ENCODE measurements at places on chromosomes 16 and 17.
A peak's percentile ranks its signal among the peaks of the same experiment; 100 is the strongest.

- DNase-seq = no peak
Measured at GRCh38 chr17:40130352-40131042, 8.7 kb downstream of the MSL1 start.

DNA sequence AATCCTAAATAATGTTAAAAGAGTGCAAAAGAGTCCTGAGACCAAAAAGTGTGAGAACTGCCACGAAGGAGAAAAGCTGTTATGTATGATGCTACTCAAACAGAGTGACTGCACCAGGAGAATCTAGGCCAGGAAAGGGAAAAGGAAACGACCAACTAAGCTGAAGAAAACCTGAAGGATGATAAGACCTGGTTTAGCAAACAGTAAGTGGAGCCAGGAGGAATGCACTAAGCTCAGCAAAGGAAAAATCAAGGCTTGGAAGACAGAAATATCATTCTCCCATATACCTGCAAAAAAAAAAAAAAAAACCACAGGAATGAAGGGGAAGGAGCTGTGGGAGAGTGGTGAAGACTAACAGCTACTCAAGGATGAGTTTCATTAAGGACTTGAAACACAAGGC, 21.1 kb downstream of the CMC2 start:
- no peak for DNase-seq

- DNase-seq = no peak
Measured at GRCh38 chr16:67391424-67392300, 1.6 kb downstream of the TPPP3 start.

- DNase-seq = peak; percentile 8
Measured at GRCh38 chr17:40415390-40415789, 2.3 kb downstream of the TOP2A start.

- DNase-seq = no peak
Measured at GRCh38 chr16:88365244-88365865, 17.4 kb upstream of the ZNF469 start.

- DNase-seq = no peak
Measured at GRCh38 chr16:20740007-20740883, 1.4 kb downstream of the THUMPD1 start.

GRCh38 chr17:37740915-37741314, 3.9 kb downstream of the HNF1B start:
- no peak for DNase-seq

DNA sequence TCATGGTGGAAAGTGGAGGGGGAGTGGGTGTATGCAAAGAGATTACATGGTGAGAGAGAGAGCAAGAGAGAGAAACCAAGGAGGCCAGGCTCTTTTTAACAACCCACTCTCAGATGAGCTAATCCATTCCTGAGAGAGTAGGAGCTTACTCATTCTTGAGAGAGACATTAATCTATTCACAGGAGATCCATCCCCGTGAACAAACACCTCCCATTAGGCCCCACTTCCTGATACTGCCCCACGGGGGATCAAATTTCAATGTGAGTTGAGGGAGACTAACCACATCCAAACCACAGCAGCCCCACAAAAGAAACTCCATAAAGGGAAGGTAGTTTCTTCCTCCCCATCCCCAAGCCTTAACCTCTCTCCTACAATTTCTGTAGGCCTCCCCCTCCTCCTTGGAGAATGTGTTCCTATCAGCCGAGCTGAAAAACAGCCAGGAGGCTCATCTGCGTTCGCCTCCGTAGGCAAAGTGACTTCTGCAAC, 450.0 kb downstream of the NPIPA7 start:
- no peak for DNase-seq

DNA sequence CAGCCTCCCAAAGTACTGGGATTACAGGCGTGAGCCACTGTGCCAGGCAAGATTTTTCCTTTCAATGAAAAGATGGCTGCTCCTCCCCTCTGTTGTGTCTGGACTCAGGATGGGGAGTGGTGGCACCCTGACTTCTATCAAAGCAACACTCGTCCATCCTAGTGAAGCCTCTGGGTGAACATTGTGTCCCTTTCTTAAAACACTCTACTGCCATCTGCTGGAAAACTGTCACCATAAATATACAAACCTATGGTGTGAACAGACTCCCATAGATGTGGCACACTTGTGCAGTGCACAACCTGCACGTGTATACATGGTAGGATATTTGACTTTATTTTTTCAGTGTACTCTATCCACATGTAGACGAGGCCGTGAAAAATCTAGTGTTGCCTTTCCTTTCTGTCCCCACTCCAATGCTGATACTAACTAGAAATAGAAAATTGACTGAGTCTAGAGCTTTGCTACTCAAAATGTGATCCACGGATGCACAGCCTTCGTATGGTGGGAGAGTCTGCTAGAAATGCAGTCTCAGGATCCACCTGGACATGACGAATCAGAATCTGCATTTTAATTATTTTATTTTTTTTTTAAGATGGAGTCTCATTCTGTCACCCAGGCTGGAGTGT, 55.9 kb upstream of the PLCG2 start:
- DNase-seq = no peak

DNA sequence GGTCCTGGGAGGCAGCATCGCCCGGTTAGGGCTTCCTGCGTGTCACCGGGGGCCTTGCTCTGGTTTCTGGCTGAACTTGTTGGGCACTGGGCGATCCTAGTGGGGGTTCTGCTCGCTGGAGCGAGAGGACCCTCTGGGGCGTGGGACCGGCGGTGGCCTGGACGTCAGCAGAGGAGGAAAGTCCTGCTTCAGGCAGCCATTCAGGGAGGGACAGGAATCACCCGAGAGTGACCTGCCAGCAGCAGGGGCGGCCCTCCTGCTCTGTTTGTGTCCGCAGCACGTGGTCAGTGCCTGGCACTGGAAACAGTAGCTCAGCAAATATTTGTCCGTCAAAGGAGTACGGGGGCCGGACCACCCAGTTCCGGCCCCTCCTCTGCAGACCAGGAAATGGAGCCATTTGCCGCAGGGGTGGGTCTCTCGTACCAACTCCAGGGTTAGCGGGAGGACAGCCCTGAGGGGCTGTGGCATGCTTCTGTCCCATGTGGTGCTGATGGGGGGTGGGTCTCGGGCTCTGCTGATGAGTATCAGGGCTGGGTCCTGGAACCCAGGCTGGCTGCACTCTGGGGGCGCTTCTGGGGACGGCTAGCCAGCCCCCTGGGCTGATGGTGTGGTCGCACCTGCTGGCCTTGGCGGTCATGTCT, 48.3 kb downstream of the BAIAP2 start:
- no peak for DNase-seq

- DNase-seq = no peak
Measured at GRCh38 chr17:79136596-79136995, 62.0 kb downstream of the ENGASE start.

GRCh38 chr17:9105068-9105868, 84.0 kb downstream of the NTN1 start:
- DNase-seq = no peak

DNA sequence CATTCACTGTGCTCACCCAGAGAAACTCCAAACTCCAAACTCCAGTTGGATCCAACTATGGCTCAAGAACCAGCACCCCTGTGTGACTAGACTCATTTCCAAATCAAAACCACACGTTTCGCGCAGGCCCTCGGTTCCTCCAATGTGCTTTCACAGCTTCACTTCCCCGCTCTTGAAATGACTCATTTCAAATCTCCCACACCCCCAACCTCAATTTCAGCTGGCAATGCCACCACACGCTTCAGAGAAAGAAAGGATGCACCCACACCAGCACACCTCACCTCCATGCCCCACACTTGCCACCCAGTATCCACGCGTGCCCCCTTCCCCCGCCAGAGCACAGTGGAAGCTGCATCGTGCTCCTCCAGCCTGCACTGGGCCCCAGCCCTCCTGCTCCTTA, 9.0 kb downstream of the TMEM92 start:
- no peak for DNase-seq

- no peak for DNase-seq
Measured at GRCh38 chr17:14741491-14741890, 440.6 kb downstream of the HS3ST3B1 start.

DNA sequence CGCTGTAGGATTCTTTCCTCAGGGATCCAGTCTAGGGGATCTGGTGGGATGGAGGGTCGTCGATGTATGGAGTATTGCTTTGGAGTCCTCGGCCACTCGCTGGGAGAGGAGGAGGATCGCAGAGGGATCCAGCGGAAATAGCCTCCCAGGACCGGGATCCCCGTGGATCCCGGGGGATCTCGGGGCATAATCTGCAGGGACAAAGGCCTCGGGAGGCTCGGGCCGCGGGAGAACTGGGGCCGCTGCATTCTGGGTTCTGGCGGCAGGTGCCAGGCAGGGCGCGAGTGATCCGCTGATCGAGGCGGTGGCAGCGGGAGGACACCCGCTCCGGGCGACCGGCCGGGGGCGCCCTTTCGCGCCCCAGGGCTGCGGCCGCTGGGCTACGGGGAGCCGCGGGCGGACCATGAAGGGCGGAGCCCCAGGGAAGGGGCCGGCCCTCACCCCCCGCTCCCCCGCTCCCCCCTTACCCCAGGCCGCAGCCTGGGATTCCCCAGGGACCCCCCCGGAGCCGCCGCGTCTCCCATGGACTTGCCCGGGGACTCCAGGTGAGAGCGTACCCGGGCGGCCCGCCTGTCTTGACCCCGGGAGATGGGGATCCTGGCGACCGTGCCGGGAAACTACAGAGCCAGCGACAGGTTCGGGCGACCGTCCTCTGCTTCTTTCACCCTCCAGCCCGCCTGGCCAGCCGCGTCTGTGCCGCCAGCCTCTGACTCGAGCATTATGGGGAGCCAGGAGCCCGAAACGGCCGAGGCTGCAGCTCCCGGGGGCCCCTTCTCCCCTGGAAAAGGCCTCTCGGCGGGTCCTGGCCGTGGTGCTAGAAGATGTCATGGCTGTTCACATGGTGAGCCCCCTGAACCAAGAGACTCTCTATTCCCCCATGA, 604 bp downstream of the PRR14 start:
- no peak for DNase-seq

- DNase-seq = no peak
Measured at GRCh38 chr17:66230922-66231591, 1.8 kb upstream of the APOH start.

DNA sequence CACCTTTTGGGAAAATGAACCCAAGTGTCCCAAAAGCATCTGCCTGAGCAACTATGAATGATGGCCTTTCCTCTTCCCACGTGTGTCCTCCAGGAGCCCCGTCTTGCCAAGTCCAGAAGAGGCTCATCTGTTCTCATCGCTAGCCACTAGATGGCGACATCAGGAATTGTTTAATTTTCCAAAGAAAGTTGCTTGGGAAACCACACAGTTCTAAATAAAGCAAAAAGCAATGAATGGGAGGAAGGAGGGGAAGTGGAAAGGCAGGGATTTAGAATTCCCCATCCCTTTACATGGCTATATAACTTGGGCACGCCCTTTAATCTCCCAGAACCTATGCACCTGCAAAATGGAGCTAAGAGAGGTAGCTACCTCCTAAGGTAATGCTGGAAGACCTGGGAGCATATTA, 9.0 kb upstream of the CDH5 start:
- DNase-seq = peak; percentile 62

DNA sequence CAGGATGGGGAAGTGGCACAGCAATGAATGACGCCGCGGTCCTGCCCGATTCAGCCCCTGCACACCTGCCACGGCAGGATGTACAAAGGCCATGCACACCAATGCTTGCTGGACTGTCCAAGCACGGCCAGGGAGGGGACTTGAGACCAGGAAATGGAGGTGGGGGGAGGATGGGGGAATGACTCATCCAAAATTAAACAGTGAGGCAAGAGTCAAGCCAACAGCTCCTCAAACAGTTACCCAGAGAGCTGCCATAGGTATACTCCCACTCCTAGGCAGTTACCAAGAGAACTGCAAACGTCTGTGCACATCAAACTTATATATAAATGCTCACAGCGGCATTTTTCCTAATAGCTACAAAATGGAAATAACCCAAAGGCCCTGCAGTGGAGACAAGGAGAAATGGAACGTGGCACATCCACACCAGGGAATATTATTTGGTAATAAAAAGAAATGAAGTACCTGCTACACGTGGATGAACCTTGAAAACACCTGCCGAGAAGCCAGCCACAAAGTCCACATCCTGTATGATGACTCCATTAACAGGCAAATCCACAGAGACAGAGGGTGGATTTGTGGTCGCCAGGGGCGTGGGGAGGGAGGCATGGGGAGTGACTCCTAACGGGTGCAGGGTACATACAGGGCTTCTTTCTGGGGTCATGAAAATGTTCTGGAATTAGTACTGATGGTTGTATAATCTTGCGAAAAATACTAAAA, 54.1 kb downstream of the VAC14 start:
- peak; percentile 82 for DNase-seq

DNA sequence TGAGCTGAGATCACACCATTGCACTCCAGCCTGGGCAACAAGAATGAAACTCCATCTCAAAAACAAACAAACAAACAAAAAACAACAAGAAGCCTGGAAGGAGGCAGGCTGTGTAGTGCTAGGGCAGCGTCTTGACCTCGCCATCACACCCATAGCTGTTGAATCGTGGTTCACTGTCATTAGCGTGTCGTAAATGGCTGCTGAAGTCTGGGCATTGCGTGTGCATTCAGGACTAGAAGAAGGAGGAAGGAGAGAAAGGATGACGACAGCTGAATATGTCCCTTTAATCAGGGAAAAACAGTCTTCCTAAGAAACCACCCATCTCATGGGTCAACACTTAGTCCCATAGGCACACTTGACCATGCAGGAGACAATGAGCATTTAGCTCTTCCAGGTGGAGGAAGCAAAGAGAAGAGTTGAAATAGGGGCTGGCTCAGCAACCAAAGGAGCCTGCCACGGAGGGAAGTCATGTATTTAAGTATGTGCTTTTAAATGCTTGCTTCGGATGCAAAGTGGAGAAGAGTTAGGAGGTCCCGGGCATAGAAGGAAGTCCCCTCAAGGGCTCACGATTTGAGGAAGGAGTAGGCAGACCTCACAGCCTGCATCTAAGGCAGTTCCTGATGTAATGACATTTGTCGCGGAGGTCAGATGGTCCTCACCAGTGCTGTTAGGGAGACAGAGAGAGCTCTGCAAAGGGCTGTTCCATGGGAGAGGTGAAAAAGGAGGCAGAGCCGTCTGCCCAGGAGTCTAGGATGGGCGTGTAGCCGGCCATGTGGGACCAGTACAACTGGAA, 8.8 kb downstream of the PRSS22 start:
- DNase-seq = no peak

DNA sequence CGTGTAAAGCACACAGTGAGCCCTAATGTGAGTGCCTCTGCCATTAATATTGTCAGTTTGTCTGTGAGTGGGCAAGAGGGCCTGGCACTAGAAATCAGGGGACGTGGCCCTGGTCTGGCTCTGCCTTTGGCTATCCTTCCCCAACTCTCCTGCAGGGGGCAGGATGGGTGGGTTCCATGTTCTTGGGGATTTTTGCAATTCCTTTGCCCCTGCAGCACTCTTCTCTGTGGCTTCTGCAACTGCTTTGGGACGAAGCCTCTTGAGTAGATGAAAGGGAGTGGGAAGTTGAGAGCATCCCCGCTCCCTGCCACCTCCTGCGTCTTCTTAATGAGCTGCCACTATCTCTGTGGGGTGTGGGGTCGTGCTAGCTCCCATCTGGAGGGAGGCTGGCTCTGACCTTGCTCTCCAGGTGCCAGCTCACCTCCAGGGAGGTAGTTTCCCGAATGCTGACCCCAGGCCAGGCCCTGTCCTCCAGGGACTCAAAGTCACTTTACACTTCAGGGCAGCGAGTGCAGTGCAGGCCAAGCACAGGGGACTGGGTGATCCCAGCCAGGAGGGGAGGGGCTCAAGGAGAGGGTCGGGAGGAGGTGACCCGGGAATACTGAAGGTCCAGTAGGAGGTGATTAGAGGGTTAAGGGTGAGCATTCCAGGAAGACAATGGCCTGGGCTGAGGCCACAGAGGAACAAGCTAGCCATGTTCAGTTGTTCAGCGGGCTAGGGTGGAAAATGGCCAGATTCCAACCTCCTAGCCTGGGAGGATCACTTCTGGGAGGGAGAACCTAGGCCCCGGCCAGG, 121.0 kb upstream of the NLRP1 start:
- no peak for DNase-seq

- DNase-seq = no peak
Measured at GRCh38 chr17:57143361-57143760, 58.3 kb downstream of the AKAP1 start.
